ENCODE measurements at places on chromosomes 12 and 14.

GRCh38 chr14:76829650-76830421, 3.6 kb downstream of the LRRC74A start:
- no peak for DNase-seq

DNA sequence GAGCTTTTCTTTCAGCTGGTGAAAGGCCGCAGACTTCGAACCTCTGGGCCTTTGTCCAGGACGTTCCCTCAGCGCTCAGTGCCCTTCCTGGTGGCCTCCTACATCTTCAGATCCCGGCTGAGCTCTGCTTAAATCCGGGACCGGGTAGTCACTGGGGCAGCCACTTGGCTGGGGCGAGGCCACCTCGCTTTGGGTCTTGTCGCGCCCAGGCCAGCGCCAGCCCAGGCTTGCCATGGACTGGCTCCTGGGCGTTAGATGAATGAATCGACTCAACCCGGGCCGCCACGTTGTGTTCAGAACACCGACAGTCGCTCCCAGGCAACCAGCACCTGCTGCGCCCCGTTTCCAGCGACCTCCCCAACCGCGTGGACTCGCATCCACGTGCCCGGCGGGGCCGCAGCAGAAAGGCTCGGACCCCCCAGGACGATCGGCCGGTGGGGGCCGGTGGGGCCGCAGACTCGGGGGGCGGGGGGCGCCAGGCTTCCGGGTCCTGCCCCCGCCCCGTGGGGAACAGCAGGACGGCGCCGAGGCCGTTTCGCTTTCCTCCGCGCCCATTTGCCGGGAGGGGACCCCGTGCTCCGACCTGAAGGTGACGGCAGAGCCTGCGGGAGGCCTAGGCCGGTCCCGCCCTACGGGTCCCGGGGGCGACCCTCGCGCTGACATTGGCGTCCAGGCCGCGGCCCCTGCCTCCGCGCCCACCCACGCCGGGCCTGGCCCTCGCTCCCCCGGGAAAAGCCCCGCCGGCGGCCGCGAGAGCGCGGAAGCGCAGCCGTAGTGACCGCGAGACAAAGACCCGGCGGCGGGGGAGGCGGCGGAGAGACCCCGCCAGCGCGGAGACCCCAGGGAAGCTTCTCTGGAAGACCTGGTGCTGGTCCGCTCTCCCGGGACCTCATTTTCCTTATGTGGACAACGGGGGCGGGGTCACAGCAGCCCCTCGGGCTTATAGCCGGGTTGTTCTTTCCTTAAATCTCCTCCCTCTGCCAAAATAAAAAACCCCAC, 37.3 kb upstream of the RCOR1 start:
- DNase-seq, result peak; percentile 56

- no peak for DNase-seq
Observed at GRCh38 chr14:87305345-87305744, 687.6 kb downstream of the GALC start.

DNA sequence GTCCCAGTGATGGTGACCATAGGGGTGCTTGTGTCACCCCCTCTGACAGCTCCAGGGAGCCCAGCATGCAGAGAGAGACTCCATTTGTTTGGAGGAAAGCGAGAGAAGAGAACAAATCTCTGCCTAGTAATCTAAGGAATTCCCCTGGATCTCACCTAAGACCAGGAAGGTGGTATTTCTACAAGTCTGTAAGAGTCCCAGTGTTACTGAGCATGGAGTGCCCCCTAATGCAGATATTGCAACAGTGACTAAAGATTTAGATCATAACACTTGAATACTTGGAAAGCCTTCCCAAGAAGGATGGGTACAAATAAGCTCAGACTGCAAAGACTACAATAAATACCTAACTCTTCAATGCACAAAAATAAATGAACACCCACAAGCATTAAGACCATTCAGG, 360.4 kb upstream of the GARIN6 start:
- no peak for DNase-seq

GRCh38 chr12:83538361-83538965, 851.8 kb downstream of the TMTC2 start:
- no peak for DNase-seq

- no peak for DNase-seq
Observed at GRCh38 chr12:70402597-70402996, 36.5 kb downstream of the KCNMB4 start.

- DNase-seq, result no peak
Observed at GRCh38 chr12:127052511-127053232, 1214.3 kb upstream of the TMEM132C start.

DNA sequence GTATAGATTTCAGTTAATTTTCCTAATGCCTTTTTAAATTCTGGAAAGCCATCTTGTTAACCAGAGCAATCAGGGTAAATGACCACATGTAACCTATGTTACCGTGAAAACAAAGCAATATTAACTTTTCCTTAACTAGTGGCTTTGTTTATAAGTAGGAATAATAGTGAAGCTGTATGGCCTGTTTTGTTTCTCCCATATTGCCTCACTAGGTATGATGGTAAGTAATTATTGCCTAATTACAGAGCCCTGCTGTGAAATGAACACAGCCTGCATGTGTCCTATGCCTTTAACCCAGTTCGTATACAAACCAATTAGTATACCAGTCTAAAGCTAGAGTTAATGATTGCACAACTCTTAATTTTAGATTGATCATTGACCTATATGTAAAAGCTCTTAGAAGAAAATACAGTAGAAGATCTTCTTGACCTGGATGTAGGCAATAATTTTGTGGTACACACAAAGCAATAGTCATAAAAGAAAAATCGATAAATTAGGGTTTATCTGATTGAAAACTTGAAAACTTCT, 249.9 kb downstream of the CCDC91 start:
- no peak for DNase-seq
